CD4-positive, CD25-positive, alpha-beta regulatory T cell (primary cell): ENCODE measurements at places on chromosomes 5 and 9. TPM values are rescaled to one million over a fixed set of nuclear protein-coding genes. Genes with fewer than 3 reads are reported as not detected.

- no peak for DNase-seq
Observed at GRCh38 chr9:136857166-136857565, 5.0 kb downstream of the MAMDC4 start.

GRCh38 chr5:147601652-147602051, 91.8 kb upstream of the DPYSL3 start:
- DNase-seq = no peak

- no peak for DNase-seq
Observed at GRCh38 chr9:128192601-128193371, 1.4 kb upstream of the CIZ1 start.

- DNase-seq = no peak
Observed at GRCh38 chr9:129011761-129012181, 16.4 kb downstream of the SH3GLB2 start.

The SH3TC2 gene
- polyA plus RNA-seq = not detected

The PAM gene
- 22.9 TPM for polyA plus RNA-seq

The MARVELD2 gene
- polyA plus RNA-seq = 0.86 TPM

The ITGA2 gene
- polyA plus RNA-seq = 0.06 TPM
